Activated CD4-positive, alpha-beta T cell treated with anti-CD3 and anti-CD28 coated beads, Interleukin-10, Interleukin-2, amounts not matched to agents 100 ng/mL and 50 ng/mL, durations not matched to agents 16 hours and 8 hours (primary cell): ENCODE measurements at places on chromosomes 12 and 14.

DNA sequence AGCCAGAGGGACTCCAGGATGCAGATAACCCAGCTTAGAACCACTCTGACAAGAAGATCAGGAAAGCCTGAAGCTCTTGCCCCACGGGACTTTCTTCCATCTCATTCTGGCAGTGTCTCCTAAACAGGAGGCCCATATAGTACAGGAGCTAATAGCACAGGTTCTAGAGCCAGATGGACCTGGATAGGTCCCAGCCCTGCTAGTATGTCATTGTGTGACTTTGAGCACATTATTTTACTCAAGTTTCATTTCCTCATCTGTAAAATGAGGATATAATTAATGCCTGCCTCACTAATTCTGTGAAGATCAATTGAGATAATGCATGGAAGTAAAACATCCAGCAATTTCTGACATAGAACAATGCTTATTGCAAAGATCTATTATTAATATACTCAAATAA is 66.5 kb upstream of the GZMB start:
- DNase-seq, result no peak

DNA sequence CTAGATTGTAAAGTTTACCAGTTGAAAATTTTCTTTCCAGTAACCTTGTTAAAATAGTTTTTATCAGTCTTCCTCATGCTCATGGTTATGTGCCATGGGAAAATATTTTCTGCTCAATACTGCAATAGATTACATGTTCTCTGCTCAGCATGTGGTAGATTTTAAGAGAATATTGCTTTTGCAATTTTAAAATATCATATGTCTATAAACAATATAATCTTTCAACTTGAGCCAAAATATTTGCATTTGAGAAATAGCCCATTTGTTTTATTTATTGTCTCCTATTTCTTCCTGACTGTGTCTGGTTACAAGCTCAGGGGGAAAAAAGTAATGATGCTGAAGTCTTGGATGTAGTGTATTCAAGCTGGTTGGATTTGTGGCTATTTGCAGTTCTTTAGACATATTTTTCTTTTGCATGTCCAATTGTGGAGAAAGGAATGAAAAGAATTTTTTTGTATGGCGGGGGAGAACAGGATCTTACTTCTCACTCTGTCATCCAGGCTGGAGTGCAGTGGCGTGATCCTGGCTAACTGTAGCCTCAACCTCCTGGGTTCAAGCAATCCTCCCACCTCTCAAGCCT is 342.6 kb upstream of the NAV3 start:
- DNase-seq, result no peak

GRCh38 chr12:48356041-48356768 is 5.5 kb upstream of the ZNF641 start:
- no peak for DNase-seq

- DNase-seq, result no peak
Measured at GRCh38 chr14:102998393-102998792, 59.0 kb downstream of the CDC42BPB start.

- DNase-seq, result no peak
Measured at GRCh38 chr14:93094121-93094918, 21.4 kb downstream of the ITPK1 start.

GRCh38 chr14:61562321-61563161 is 132.8 kb upstream of the HIF1A start:
- peak; percentile 89 for DNase-seq

DNA sequence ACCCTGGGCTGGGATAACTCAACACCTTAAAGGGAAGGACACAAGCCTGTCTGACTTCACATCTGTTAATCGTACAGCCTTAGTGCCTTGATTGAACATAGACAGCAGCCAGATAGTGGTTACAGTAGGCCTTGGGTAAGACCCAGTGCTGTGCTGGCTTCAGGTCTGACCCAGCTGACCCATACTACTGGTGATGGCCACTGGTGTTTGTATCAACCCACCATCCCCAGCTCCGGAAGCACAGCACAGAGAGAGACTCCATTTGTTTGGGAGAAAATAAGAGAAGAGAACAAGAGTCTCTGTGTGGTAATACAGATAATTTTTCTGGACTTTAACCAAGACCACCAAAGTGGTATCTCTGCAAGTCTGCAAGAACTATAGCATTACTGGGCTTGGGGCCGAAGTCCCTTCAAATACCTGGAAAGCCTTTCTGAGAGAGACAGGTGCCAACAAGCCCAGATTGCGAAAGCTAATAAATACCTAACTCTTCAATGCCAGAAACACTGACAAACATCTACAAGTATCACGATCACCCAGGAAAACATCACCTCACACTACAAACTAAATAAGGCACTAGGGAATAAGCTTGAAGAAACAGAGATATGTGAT is 330.1 kb upstream of the GARIN2 start:
- no peak for DNase-seq

GRCh38 chr12:97051341-97051740 is 144.3 kb downstream of the NEDD1 start:
- no peak for DNase-seq

- DNase-seq, result peak; percentile 61
Measured at GRCh38 chr14:89973234-89973823, 17.6 kb downstream of the TDP1 start.

- DNase-seq, result no peak
Measured at GRCh38 chr12:76936275-76937193, 57.7 kb upstream of the CSRP2 start.

- peak; percentile 70 for DNase-seq
Measured at GRCh38 chr12:27277846-27278260, 33.8 kb downstream of the STK38L start.

DNA sequence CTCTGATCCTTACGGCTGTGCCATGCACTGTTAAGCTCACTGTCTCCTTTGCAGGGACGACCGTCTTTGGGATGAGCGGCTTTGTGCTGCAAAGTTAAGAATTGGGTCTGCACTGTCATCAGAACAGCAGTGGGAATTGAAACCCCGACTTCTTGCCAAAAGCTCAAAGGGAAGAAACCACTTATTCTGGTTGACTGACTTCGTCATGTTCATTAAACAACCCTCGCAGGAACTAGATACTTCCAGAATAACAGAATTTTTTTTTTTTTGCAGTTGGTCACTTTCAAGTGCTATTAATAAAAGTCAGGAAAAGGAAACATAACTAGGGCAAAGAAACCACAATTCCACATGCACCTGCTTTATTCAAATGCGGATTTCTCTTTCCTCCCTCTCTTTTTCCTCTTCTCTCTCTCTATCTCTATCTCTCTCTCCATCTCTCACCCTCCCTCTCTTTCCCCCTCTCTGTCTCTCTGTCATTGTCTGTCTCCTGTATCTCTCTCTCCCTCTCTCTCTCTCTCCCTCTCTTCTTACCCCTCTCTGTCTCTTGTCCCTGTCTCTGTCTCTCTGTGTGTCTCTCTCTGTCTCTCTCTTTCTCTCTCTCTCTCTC is 12.3 kb upstream of the GLT1D1 start:
- DNase-seq, result no peak

GRCh38 chr14:105146976-105147635 is 21.5 kb downstream of the JAG2 start:
- DNase-seq, result no peak
